Stimulated activated CD8-positive, alpha-beta memory T cell treated with anti-CD3 and anti-CD28 coated beads, Interleukin-4, amount 100 ng/mL, for 1 hour (primary cell): ENCODE measurements at places on chromosomes 4 and X.

- DNase-seq, result no peak
Observed at GRCh38 chr4:104352211-104352610, 142.5 kb downstream of the CXXC4 start.

DNA sequence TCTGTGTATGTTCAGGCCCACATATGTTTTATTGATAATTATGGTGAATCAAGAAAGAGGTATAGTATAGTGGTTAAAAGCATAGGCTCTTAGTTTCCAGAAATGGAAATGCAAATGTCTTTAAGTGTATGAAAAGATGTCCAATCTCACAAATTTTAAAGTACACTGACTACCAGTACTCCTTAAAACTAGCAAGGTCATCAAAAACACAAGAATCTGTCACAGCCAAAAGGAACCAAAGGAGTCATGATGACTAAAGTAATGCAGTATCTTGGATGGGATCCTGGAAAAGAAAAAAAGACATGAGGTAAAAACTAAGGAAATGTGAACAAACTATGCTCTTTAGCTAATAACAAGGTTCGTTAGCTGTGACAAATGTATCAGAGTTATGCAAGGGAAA lies 661 bp upstream of the RBM41 start:
- DNase-seq, result no peak

DNA sequence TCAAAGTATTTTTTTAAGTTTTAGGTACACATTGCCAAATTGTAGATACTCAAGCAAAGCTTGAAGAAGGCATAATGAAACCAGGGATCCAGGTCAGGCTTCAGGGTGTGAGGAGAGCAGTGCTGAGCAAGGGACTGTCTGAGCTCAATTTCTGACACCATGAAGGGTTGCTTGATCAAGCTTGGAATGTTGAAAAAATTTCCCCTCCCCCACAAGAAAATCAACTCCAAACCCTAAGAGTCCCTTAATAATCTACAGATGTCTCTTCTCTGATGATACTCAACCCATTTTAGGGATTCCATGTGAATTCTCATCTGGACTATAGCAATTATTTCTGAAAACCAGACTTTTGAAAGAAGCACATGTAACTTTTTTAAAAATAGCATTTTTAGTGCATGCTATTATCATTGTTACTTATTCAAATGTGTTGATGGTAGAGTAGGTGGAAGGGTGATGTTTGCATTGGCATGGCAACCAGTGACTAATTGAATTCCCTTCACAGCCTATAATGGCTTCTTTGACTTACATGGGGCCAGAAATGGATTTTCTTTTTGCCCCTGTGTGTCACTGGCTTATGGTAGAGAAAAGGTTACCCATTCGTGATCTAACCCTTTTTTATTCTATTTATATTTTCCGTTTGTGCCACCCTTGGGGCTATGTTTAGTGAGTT lies 252.0 kb downstream of the FBXW7 start:
- DNase-seq, result no peak

DNA sequence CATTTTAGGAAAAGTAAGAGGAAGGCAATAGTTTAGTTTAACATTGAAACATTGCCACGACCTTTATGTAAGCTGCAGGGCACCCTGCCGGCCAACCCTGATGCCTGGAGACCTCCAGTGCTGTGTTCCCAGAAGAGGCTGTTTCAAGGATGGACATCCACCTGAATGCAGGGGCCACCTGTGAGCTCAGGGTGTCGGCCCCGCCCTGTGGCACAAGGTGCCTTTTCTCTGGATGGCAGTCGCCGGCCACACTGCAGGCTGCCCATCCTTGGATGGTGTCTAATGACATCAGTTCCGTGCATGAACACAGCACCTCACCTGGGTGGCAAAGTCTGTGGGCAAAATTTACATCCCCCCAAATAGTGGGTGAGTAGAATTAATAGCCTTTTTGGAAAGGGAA lies 180.0 kb downstream of the AFAP1 start:
- DNase-seq, result no peak

DNA sequence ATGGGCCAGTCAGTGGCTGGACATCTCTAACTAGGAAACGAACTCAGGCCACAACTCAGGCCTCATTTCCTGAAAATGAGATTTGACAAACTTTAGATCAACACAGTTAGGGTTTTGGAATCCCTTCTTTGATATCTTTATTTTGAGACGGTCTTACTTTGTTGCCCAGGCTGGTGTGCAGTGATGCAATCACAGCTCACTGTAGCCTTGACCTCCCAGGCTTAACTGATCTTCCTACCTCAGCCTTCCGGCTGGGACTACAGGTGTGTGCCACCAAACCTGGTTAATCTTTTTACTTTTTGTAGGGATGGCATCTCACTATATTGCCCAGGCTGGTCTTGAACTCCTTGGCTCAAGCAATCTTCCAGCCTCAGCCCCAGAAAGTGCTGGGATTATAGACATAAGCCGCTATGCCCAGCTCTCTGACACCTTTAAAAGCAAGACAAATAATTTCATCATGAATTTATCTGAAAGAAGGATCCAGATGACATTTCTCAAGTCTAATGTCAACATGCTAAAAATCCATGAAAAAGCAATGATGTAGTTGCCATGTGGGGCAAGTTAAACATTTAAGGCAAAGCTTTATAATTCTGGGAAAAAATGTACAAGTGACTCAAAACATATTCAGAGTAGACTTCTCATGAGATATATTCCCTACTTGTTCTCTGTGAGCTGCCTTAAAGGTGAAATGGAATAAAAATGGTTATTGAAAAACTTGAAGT lies 89.1 kb upstream of the CBR4 start:
- no peak for DNase-seq

DNA sequence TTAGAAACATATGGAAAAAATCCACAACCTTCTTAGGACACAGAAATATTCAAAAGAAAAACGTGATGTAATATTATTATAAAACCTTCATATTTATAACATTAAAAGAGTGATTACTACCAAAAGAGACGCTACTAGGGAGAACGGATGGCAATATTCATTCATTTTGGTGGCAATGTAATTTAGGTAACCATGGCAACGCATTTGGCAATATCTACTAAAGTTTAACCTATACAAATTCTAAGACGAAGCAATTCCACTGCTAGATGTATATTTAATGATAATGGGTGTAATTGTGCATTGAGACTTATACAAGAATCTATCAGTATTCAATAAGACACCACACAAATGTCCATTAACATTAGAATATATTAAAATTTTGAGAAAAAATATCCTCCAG lies 709.4 kb downstream of the ARAP2 start:
- DNase-seq, result no peak

DNA sequence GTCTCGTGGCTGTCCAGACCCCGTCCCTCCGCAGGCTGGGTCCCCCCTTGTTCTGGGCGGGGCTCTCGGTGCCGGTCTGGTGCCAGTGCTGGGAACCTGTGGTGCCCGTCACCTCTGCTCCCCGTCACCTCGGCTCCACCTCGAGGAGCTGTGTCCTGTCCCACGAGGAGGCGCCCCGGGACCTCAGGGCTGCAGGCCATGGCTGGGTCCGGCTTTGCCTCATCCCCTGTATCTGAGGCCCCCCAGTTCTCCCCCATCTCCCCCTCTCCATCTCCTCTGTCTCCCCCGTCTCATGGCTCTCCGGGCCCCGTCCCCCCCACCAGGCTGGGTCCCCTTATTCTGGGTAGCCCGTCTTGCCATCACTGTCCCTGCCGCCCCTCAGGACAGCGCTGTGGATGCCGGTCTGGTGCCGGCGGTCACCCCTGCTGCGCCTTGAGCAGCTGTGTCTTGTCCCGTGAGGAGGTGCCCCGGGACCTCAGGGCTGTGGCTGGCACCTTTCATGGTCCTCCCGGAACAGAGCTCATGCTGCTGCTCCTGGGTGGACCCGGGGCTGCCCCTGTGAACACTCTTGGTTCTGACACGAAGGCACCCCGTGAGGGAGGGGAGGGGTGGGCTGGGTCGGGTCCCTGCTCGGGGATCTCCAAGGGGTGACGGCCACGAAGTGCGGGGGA lies 13.4 kb upstream of the GTPBP6 start:
- DNase-seq, result no peak

- no peak for DNase-seq
Observed at GRCh38 chr4:168451744-168452390, 28.4 kb downstream of the DDX60L start.

DNA sequence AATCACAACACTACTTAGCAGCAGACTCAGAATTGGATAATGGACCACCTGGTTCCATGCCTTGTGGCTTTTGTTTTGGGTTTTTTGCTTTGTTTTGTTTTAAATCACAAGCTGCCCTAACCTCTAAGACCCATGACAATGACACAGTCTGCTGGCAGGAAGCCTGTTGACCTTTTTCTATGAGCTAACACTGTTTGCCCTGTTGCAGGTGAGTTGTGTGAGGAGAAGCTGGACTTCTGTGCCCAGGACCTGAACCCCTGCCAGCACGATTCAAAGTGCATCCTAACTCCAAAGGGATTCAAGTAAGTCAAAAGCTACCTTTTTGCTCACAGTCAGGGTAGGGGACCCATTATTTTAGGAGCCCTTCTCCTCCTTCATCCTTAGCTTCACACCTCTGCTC lies 110.8 kb upstream of the PACRGL start:
- DNase-seq, result no peak

DNA sequence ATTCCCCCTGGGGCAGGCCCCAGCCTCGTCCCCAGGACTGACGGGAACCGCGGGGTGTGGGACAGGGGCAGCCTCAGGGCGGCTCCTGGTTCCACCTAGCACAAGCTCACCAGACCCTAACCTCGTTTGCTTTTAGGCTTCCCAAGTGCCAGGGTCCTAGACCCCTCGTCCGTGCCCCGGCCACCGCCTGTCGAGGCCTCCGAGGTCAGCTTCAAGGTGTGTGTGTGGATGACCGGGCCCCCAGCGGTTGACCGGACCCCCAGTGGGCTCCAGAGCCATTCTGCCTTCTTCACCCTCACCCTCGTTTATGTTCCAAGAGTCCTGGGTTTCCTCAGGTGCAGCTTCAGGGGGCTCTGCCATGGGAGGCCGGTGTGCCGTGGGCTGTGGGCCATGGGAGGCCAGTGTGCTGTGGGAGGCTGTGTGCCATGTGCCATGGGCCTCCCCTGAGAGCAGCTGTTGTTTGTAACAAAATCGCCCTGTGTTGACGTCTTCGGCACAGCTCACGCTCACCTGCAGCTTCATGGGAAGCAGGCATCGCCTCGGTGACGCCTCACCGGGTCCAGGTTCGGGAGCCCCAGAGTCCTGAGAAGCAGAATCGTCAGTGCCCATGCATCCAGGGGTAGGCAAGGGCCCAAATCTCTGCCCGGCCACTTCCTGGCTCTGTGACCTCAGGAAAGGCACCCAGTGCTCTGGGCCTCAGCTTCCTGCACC lies 43.0 kb upstream of the HMX1 start:
- DNase-seq, result no peak

GRCh38 chr4:184706453-184706852 lies 27.4 kb downstream of the CENPU start:
- no peak for DNase-seq

GRCh38 chrX:66045894-66046293 lies 6.0 kb upstream of the VSIG4 start:
- no peak for DNase-seq

DNA sequence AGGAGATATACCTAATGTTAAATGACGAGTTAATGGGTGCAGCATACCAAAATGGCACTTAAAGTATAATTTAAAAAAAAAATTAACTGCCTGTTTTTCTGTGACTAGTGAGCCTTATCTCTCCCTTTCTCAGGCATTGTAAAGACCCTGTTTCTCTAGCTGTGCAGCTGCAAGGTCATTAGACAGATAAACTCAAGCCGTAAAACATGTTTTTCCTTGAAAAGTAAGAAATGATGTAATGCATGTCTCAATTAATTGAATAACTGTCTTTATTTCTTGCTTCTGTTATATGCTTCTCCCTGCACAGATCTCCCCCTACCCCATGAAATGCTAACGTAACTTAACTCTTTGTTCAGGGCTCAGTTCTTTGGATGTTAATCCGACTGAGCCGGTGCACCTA lies 10.5 kb downstream of the TBC1D19 start:
- DNase-seq, result no peak

DNA sequence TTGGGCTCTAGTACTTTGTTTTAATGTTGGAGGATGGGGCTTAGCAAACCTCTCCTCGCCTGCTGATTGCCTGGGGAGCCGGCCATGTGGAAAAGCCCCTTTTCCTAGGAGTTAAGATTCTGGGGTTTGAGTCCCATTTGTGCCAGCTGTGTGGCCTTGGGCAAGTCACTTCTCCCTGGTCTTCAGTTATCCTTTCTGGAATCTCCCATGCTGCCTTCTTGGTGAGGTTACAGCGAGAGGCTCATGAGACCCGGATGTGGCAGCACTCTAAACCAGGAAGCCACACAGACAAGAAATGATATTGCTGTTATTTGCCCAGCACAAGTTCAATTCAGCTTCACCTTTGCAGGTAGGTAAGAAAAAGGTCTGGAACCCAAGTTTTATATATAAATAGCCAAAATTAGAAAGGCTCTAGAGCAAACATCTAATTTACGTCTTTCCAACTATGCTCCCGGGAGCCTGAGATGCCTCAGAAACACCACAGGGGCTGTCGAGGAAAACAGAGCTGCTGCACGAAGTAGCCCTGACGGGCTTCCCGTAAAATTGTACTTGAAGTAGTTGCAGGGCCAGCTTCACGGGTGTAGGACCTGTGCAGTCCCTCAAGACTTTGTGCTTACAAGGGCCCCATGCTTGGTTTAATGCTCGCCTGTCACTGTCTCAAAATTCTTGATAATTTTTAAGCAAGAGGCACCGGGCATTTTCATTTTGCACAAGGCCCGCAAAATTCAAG lies 8.3 kb upstream of the SASH3 start:
- no peak for DNase-seq

DNA sequence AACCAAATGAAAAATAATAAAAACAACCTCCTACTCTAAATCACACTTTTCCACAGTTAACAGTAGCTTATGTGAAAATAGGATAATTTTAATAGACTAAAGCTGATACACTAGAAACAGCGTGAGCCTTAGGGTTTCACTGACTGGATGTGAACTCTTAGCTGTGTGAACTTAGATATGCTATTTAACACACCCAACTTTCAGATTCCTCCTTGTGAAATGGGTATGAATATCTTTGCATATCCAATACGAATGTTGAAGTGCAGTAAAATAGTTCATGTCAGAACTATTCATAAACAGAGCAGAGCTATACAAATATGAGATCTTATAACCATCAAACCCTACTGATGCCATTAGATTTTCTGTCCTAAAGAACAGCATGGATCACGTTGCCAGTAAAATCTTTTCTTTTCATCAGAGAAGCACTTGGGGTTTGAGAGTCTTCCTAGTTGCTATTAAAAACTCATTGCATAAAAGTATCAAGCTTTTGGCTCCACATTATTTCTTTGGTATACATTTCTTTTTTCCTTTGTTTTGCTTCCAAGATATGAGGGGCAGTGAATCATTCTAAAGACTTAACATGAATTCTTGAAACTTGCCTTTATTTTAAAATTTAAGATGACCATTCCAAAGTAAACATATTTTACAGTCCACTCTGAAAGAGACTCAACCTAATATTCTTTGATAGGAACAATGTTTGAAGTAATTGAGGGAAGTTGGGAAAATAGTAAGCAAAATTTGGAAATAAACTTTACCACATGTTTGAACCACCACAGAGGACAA lies 102.4 kb downstream of the CPE start:
- DNase-seq, result no peak

GRCh38 chrX:2503591-2504500 lies 3.1 kb upstream of the DHRSX start:
- no peak for DNase-seq

- DNase-seq, result no peak
Observed at GRCh38 chrX:129823115-129823514, 20.6 kb downstream of the ZDHHC9 start.

GRCh38 chrX:72604705-72605104 lies 32.1 kb upstream of the HDAC8 start:
- DNase-seq, result no peak
